ENCODE measurements at places on chromosomes 2 and 18. TPM values are rescaled to one million over a fixed set of nuclear protein-coding genes. Genes with fewer than 3 reads are reported as not detected.

THSD7B gene
- total RNA-seq: 0.05 TPM

ALPI gene
- 9.4 TPM for total RNA-seq

C2orf80 gene
- not detected for total RNA-seq

SERPINB13 gene
- total RNA-seq: not detected

KLHL30 gene
- total RNA-seq: 0.13 TPM

NTSR2 gene
- total RNA-seq: not detected

POU3F3 gene
- 0.42 TPM for total RNA-seq

TMEM163 gene
- total RNA-seq: not detected

ABCG5 gene
- 0.29 TPM for total RNA-seq

EFEMP1 gene
- total RNA-seq: 16.2 TPM

SCRN3 gene
- total RNA-seq: 19.1 TPM

AQP12A gene
- 20.5 TPM for total RNA-seq

VPS4B gene
- total RNA-seq: 127 TPM

PSMA8 gene
- not detected for total RNA-seq

INHBB gene
- 0.30 TPM for total RNA-seq

TMEM247 gene
- not detected for total RNA-seq

ALPG gene
- 1.7 TPM for total RNA-seq

RAMP1 gene
- total RNA-seq: 27.2 TPM

TANC1 gene
- total RNA-seq: 32.7 TPM

DPP10 gene
- 6.0 TPM for total RNA-seq

TLX2 gene
- 0.40 TPM for total RNA-seq

ALK gene
- 0.19 TPM for total RNA-seq

RBKS gene
- 8.9 TPM for total RNA-seq

ECEL1 gene
- 0.12 TPM for total RNA-seq

SCYGR3 gene
- total RNA-seq: not detected

DNAH7 gene
- 2.0 TPM for total RNA-seq

MYO5B gene
- total RNA-seq: 132 TPM
